Activated naive CD8-positive, alpha-beta T cell treated with anti-CD3 and anti-CD28 coated beads, Interleukin-2, amount 10 ng/mL, durations not matched to agents 7 days and 5 days (primary cell): ENCODE measurements at places on chromosomes 1 and 21. TPM values are rescaled to one million over a fixed set of nuclear protein-coding genes. Genes with fewer than 3 reads are reported as not detected.

- no peak overlapping the region for H3K4me3 ChIP-seq
- H3K27ac ChIP-seq, result no peak overlapping the region
- peaks cover 5% of the 10 kb centered on the region for H3K36me3 ChIP-seq
- peaks cover 3% of the 10 kb centered on the region for H3K4me1 ChIP-seq
- peaks cover 6% of the 10 kb centered on the region for H3K27me3 ChIP-seq
Measured at GRCh38 chr1:156033011-156033410, 12.3 kb upstream of the SSR2 start.

GRCh38 chr1:53657891-53658396 lies 81.0 kb downstream of the GLIS1 start:
- no peak overlapping the region for H3K27ac ChIP-seq
- DNase-seq, result no peak
- H3K36me3 ChIP-seq, result no peaks in the 10 kb centered on the region
- peaks cover 15% of the 10 kb centered on the region for H3K27me3 ChIP-seq

DNA sequence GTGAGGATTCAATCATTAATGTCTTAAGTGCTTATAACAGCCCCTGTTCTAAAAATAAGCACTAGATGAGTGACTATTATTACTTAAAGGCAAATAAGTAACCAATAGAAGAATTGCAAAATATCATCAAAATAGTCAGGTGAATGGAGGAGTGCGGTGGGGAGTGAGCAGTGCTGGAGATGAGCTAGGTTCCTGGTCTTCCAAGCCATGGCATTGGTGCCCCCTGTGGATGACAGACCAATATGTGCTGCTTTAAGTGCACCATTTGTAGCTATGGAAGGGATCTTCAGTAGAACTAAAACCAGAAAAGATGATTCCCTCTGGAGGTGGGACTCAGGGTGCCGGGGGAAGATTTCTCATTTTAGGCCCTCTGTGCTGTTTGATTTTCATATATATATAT lies 46.1 kb upstream of the SLC30A1 start:
- H3K27ac ChIP-seq, result no peak overlapping the region
- H3K36me3 ChIP-seq, result no peaks in the 10 kb centered on the region
- no peak for DNase-seq
- H3K4me3 ChIP-seq, result no peak overlapping the region
- H3K4me1 ChIP-seq, result peaks cover 21% of the 10 kb centered on the region

The NPR1 gene
- total RNA-seq, result not detected

The TIE1 gene
- total RNA-seq, result 0.23 TPM

The PLPPR5 gene
- not detected for total RNA-seq
